ENCODE measurements at places on chromosomes 6 and 20. TPM values are rescaled to one million over a fixed set of nuclear protein-coding genes. Genes with fewer than 3 reads are reported as not detected.

The FAXC gene
- 0.33 TPM for total RNA-seq

The NCR2 gene
- total RNA-seq = not detected

DNA sequence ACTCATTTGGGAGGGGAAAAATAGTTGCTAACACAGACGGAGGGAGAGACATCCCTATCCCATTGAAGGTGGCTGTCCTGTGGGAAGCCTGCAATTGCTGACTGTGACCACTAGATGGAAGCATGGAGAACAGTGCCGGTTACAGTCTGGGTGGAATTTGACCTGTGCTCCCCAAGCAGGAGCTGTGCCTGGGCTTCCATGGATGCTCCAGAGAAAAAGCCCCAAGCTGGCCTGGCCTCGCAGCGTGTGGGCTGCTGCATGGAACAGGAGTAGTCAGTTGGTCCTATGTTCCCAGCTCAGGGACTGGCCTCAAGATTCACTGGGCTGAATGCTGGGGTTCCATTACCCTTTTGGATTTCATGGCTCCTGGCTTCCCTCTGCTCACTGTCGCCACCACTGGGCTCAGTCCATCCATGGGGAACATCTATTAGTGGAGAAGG lies 116.3 kb upstream of the CHD6 start:
- H3K36me3 ChIP-seq = no peaks in the 10 kb centered on the region
- no peaks in the 10 kb centered on the region for H3K27me3 ChIP-seq
- no peak overlapping the region for H3K4me3 ChIP-seq
- no peak overlapping the region for H3K27ac ChIP-seq
- peak; percentile 51 for DNase-seq

- no peaks in the 10 kb centered on the region for H3K36me3 ChIP-seq
- H3K27me3 ChIP-seq = no peaks in the 10 kb centered on the region
- peak overlapping the region; percentile 41 for H3K27ac ChIP-seq
- DNase-seq = peak; percentile 89
- H3K4me1 ChIP-seq = peaks cover 30% of the 10 kb centered on the region
Measured at GRCh38 chr6:133947302-133947900, 5.6 kb upstream of the TBPL1 start.

DNA sequence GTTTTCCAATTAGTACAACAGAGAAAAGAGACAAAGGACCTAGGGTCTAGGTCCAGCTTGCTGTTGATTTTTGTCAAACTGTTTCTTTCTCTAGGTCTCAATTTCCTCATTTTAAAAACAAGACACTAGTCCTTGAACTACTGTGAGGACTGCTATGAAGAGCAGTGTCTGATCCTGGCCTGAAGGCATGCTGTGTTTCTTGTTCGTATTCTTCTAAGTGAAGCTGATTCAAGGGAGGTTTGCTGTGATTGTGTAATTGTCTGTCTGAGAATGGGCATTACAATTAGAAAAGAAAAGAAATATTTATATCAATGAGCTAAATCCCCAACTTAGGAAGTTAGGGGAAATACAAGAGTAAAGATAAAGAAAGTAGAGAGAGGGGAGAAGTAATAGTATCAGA lies 228.2 kb upstream of the SUPT3H start:
- no peak overlapping the region for H3K27ac ChIP-seq
- no peaks in the 10 kb centered on the region for H3K27me3 ChIP-seq
- no peak for DNase-seq

GRCh38 chr20:58715801-58716475 lies 23.3 kb downstream of the NPEPL1 start:
- DNase-seq = no peak
- no peaks in the 10 kb centered on the region for H3K4me1 ChIP-seq
- H3K36me3 ChIP-seq = no peaks in the 10 kb centered on the region
- H3K4me3 ChIP-seq = no peak overlapping the region
- no peak overlapping the region for H3K27ac ChIP-seq

GRCh38 chr6:8400663-8401062 lies 34.7 kb downstream of the SLC35B3 start:
- H3K4me3 ChIP-seq = no peak overlapping the region
- no peaks in the 10 kb centered on the region for H3K36me3 ChIP-seq
- H3K27me3 ChIP-seq = no peaks in the 10 kb centered on the region
- no peak overlapping the region for H3K27ac ChIP-seq
- no peaks in the 10 kb centered on the region for H3K4me1 ChIP-seq

GRCh38 chr6:106677282-106677681 lies 47.9 kb downstream of the QRSL1 start:
- DNase-seq = no peak
- no peaks in the 10 kb centered on the region for H3K4me1 ChIP-seq

The GPR63 gene
- total RNA-seq = 2.3 TPM

DNA sequence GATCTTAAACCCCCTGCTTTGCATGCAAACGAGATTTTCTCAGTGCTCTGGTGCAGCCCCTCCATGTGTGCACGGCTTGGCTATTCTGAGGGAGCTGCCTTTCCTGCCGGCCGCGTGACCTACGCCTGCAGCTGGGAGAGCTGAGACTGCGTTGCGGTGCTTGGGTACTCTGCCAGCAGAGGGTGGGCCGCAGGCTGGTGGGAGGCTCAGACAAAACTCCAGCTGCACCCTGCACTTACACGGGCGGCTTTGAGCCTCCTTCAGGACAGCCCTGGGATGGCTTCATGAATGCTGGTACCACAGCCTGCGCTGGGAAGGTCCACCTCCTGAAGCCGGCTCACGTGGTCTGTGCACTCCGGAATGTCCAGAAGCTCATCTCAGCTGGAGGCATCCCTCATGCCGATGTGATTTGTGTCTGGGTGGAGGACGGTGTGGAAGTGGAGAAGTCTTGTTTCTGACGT lies 223.7 kb downstream of the DLL1 start:
- H3K4me1 ChIP-seq = no peaks in the 10 kb centered on the region
- no peaks in the 10 kb centered on the region for H3K36me3 ChIP-seq
- peak; percentile 8 for DNase-seq
- H3K27ac ChIP-seq = no peak overlapping the region
- no peak overlapping the region for H3K4me3 ChIP-seq

- no peaks in the 10 kb centered on the region for H3K4me1 ChIP-seq
- DNase-seq = no peak
- H3K36me3 ChIP-seq = no peaks in the 10 kb centered on the region
- no peak overlapping the region for H3K27ac ChIP-seq
Measured at GRCh38 chr20:61660559-61660958, 405.1 kb downstream of the TAF4 start.

DNA sequence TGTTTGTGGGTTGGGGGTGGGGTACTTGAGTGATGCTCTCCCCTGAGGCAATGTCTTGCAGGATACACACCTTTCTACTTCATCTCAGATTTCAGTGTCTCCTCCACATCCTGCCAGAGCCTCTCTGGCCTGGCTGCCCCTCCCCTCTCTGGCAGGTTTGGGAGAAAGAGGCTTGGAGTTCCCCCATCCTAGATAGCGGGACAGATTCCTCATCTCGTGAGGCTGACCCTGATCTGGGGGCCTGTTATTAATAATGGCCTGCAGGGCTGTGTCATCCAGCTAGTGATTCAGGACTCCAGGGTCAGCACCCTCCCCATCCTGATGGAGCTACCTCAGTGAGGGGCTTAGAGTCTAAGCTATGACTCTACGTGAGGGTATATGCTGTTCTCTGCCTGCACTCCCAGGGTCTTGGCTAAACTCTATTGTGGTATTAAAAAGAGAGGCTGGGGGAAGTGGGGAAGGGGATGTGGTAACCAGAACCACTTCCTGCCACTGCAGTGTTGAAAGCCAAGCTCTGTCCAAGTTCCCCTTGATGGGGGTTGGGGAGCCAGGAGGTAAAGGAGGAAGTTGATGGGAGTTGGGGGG lies 3.7 kb upstream of the MMP9 start:
- H3K27ac ChIP-seq = no peak overlapping the region
- no peak for DNase-seq
- no peak overlapping the region for H3K4me3 ChIP-seq
- H3K36me3 ChIP-seq = no peaks in the 10 kb centered on the region
- H3K4me1 ChIP-seq = no peaks in the 10 kb centered on the region

DNA sequence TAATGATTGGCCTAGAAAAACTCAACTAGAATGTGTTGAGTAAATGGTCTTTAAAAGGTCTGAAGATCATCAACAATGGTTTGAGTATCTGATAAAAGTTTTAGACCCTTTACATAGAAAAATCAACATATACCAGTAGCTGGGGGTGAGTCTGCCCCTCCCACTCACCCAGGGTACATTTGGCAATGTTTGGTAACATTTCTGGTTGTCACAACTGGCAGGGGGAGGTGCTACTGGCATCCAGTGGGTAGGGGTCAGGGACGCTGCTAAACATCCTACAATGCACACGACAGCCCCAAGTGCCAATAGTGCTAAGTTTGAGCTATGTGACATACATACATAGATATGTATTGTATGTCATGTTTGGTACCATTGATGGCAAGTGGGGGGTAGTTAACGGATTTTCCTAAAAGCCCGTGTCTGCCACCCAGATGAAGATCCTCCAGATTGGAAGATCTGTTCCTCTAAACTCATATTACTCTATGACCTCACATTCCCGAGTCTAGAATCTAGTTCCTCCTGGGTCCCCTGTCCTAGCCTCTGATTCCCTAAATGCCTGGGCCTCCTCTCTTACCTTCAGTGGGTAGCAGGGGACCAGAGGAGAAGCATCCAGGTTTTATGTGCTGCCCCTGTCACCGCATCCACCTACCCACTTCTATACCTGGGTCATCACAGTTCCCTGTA lies 2.5 kb upstream of the MMP9 start:
- DNase-seq = no peak
- H3K4me3 ChIP-seq = no peak overlapping the region
- H3K27me3 ChIP-seq = peaks cover 9% of the 10 kb centered on the region
- no peak overlapping the region for H3K27ac ChIP-seq

DNA sequence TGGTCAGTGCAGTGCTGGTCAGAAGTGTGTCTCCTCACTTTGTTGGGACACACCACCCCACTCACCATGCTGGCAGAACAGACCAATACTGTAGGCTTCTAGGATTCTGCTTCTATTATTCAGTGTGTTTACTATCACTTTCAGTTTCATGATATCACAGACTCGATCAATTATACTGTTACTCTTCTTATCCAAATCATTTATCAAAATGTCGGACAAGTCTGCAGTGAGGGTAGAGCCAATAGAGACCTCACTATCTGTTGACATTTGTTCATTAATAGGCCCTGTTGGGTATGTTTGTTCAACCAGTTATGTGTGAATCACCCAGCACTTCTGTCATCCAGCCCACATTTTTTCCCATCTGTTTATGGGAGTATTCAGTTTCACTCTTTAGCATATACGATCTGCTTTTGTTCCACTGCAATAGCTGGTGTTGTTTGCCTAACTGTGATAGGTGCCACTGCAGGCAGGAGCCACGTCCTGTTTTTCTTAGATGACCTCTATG lies 140.1 kb downstream of the NRN1 start:
- DNase-seq = no peak
- H3K36me3 ChIP-seq = no peaks in the 10 kb centered on the region
- no peak overlapping the region for H3K4me3 ChIP-seq
- H3K27ac ChIP-seq = no peak overlapping the region

- H3K27me3 ChIP-seq = no peaks in the 10 kb centered on the region
- no peak for DNase-seq
- H3K4me3 ChIP-seq = no peak overlapping the region
Measured at GRCh38 chr6:56581296-56581925, 61.3 kb downstream of the DST start.

The OLIG3 gene
- not detected for total RNA-seq

The PCK1 gene
- total RNA-seq = 14.3 TPM

GRCh38 chr6:99867026-99867425 lies 127.0 kb downstream of the MCHR2 start:
- no peaks in the 10 kb centered on the region for H3K36me3 ChIP-seq
- no peaks in the 10 kb centered on the region for H3K4me1 ChIP-seq
- no peak overlapping the region for H3K4me3 ChIP-seq
- no peak for DNase-seq
- H3K27ac ChIP-seq = no peak overlapping the region

The C4A gene
- total RNA-seq = 60.3 TPM

GRCh38 chr20:43543138-43543537 lies 15.7 kb upstream of the SGK2 start:
- no peaks in the 10 kb centered on the region for H3K27me3 ChIP-seq
- no peak overlapping the region for H3K4me3 ChIP-seq
- no peak for DNase-seq

GRCh38 chr6:21873562-21873961 lies 280.0 kb downstream of the SOX4 start:
- H3K27ac ChIP-seq = no peak overlapping the region
- no peak overlapping the region for H3K4me3 ChIP-seq
- no peaks in the 10 kb centered on the region for H3K27me3 ChIP-seq
- H3K36me3 ChIP-seq = no peaks in the 10 kb centered on the region
- peak; percentile 47 for DNase-seq

The HDGFL1 gene
- not detected for total RNA-seq

- DNase-seq = no peak
- H3K4me3 ChIP-seq = no peak overlapping the region
- H3K27me3 ChIP-seq = no peaks in the 10 kb centered on the region
- H3K27ac ChIP-seq = no peak overlapping the region
- no peaks in the 10 kb centered on the region for H3K36me3 ChIP-seq
- peaks cover 8% of the 10 kb centered on the region for H3K4me1 ChIP-seq
Measured at GRCh38 chr6:30813631-30814145, 69.3 kb upstream of the IER3 start.

DNA sequence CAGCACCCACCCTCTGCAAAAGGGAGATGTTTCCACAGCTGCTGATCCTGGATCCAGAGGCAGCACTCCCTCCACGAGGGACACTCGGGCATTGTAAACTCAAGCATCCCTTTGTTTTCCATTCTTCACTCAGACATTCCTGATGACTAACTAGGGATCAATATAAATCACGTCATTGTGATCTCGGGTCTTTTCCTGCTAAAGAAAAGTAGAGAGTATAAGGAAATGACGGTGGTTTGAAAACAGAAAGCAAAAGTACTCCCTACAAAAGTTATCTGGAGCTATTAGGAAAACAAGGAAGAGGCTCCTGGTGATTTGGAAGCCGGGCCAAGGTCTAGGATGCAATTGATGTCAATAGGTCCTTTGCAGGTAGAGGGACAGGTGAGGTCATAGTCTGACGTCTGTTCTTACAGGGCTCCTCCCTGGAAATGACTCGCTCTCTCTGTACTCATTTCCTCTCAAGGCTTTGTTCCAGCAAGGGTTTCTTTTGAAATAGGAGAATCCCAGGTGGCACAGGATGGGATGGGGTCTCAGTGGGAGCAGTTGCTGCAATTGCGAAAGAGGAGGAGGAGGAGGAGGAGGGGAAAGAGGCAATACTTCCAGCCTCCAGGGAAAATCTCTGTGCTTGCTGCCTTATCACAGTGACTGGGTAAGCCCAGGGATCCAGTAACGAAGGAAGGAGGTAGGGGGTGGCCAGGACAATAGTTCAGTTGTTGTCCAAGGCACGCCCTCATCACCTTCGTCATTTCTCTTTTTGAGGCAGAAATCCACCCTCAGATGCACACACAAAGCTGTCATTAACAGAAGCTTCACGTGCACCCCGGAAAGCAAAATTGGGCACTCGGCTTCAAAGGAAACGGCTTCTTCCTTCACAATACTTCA lies 222.8 kb downstream of the LY86 start:
- no peaks in the 10 kb centered on the region for H3K27me3 ChIP-seq
- peaks cover 15% of the 10 kb centered on the region for H3K4me1 ChIP-seq
- peak overlapping the region; percentile 74 for H3K27ac ChIP-seq
- DNase-seq = peak; percentile 87

DNA sequence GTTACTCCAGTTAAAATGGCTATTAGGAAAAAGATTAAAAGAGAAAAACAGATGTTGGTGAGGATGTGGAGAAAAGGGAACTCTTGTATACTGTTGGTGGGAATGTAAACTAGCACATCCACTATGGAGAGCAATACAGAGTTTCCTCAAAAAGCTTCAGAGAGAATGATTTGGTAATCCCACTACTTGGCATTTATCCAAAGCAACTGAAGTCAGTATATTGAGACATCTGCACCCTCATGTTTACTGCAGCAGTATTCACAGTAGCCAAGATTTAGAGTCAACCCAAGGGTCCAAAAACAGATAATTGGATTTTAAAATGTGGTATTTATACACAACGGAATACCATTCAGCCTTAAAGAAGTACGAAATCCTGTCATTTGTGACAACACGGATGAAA lies 469.5 kb downstream of the QKI start:
- H3K36me3 ChIP-seq = no peaks in the 10 kb centered on the region
- no peak for DNase-seq
- H3K4me3 ChIP-seq = no peak overlapping the region
- H3K27me3 ChIP-seq = no peaks in the 10 kb centered on the region
- H3K4me1 ChIP-seq = no peaks in the 10 kb centered on the region
